MCF 10A (cell line): ENCODE measurements at places on chromosomes 3 and 15. TPM values are rescaled to one million over a fixed set of nuclear protein-coding genes. Genes with fewer than 3 reads are reported as not detected.

DNA sequence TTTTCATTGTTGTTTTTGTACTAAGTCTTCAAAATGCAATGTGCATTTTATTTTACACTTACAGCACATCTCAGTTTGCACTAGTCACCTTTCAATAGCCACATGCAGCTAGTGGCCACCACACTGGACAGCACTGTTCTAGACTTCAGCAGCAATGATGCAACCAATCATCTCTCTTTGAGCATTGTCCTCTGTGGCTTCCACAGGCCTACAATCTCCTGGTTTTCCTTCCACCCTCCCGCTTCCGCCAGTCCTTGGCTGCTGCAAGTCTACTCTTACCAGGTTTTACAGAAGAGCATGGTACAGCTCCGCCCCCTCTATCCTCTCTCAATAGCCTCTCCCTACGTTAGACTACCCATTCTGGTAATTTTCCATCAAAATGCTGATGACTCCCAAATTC lies 25.1 kb upstream of the FSIP1 start:
- H3K27ac ChIP-seq: no peak overlapping the region
- no peak for DNase-seq
- H3K4me1 ChIP-seq: peaks cover 15% of the 10 kb centered on the region

GRCh38 chr3:62149962-62150361 lies 223.4 kb downstream of the FEZF2 start:
- H3K27ac ChIP-seq: peak overlapping the region; percentile 95
- peaks cover 19% of the 10 kb centered on the region for H3K36me3 ChIP-seq
- H3K4me3 ChIP-seq: no peak overlapping the region
- no peaks in the 10 kb centered on the region for H3K27me3 ChIP-seq
- peaks cover 13% of the 10 kb centered on the region for H3K4me1 ChIP-seq

DNA sequence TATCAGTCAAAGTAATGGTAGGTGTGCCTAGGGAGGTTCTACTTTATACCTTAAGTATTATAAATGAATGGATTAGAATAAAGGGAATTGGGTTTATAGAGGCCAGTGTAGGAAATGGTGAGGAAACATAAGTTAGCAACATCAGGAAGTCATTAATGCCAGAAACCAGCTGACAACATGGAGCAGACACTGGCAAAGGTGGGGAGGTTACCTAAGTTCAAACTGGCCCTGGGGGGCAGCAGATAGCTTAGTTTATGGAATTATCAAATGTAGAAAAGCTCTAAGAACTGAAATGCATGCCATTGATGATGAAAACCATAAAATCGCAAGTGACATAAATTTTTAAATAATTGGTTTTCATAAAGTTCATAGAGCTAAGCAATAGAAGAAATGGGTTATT lies 498.6 kb downstream of the NAALADL2 start:
- no peaks in the 10 kb centered on the region for H3K4me1 ChIP-seq
- no peak for DNase-seq
- no peaks in the 10 kb centered on the region for H3K27me3 ChIP-seq
- no peaks in the 10 kb centered on the region for H3K36me3 ChIP-seq

DNA sequence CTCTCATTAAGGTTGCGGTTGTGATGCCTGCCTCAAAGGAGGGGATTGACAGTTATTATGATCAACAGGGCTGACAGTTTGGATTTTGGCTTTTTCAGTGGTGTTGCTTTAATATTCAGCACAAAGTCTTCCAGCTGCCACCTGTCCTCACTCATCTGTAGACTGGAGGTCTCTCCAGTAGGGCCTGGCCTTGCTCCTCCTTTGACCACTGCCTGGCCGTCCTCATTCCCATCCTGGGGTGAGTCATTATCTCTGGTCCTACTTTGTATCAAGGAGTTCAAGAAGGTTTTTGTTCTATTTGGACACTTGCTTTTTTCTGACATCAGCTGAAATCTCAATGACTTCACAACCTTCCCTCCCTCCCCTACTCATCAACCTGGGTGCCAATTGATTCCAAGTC lies 95.1 kb upstream of the ZPLD1 start:
- H3K4me3 ChIP-seq: no peak overlapping the region
- H3K27me3 ChIP-seq: no peaks in the 10 kb centered on the region
- H3K36me3 ChIP-seq: no peaks in the 10 kb centered on the region
- H3K27ac ChIP-seq: no peak overlapping the region
- no peak for DNase-seq

DNA sequence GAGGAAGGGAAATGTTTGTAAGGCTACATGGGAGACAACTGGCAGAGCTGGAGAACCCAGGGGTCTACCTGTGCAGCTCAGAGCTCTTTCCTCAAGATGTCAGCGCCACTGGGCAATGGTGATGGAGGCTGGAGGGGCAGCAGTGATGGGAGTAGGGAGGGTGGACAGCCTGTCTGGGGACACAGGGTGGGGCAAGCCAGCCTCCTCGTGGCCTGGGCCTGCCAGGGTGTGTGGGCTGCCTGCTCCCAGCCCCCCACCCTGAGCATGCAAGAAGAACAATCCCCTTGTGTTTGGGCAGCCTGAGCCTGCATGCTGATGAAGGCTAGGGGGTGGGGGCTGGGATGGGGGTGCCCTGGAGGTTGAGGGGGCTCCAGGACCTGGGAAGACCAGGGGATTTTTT lies 1.2 kb downstream of the PCBP4 start:
- peaks cover 10% of the 10 kb centered on the region for H3K4me1 ChIP-seq
- H3K36me3 ChIP-seq: peaks cover 7% of the 10 kb centered on the region
- H3K27ac ChIP-seq: peak overlapping the region; percentile 49
- H3K27me3 ChIP-seq: no peaks in the 10 kb centered on the region
- DNase-seq: no peak

DNA sequence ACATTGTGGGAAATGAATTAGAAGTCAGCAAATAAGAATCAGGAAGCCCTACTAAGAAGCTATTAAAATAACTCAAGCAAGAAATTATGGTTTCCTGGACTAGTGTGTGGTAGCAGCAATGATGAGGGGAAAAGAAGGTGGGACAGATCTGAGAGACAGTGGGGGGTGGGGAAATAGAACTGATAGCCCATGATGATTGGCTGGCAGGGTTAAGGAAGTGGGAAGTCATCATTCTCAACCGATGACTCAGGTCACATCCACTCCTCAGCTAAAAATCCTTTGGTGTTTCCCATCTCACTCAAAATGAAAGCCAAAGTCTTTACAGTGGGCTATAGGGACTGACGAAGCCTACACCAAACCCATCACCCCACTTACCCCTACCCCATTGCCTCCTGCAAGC lies 153.9 kb upstream of the ARHGEF26 start:
- no peak overlapping the region for H3K27ac ChIP-seq
- DNase-seq: no peak
- H3K4me1 ChIP-seq: no peaks in the 10 kb centered on the region
- H3K27me3 ChIP-seq: no peaks in the 10 kb centered on the region
- no peaks in the 10 kb centered on the region for H3K36me3 ChIP-seq

- H3K27ac ChIP-seq: no peak overlapping the region
- H3K4me3 ChIP-seq: no peak overlapping the region
- H3K27me3 ChIP-seq: no peaks in the 10 kb centered on the region
- DNase-seq: no peak
- peaks cover 20% of the 10 kb centered on the region for H3K4me1 ChIP-seq
These were observed 4.6 kb downstream of the TLE3 start for GRCh38 chr15:70093070-70093469.

- H3K4me3 ChIP-seq: no peak overlapping the region
- H3K4me1 ChIP-seq: peaks cover 14% of the 10 kb centered on the region
- H3K36me3 ChIP-seq: no peaks in the 10 kb centered on the region
- peaks cover 42% of the 10 kb centered on the region for H3K27me3 ChIP-seq
These were observed 871 bp downstream of the MAP1A start for GRCh38 chr15:43518197-43518761.

GRCh38 chr3:10574101-10574620 lies 68.8 kb upstream of the ATP2B2 start:
- no peak overlapping the region for H3K4me3 ChIP-seq
- no peaks in the 10 kb centered on the region for H3K4me1 ChIP-seq
- peaks cover 48% of the 10 kb centered on the region for H3K27me3 ChIP-seq
- no peak overlapping the region for H3K27ac ChIP-seq
- DNase-seq: no peak
- no peaks in the 10 kb centered on the region for H3K36me3 ChIP-seq

DNA sequence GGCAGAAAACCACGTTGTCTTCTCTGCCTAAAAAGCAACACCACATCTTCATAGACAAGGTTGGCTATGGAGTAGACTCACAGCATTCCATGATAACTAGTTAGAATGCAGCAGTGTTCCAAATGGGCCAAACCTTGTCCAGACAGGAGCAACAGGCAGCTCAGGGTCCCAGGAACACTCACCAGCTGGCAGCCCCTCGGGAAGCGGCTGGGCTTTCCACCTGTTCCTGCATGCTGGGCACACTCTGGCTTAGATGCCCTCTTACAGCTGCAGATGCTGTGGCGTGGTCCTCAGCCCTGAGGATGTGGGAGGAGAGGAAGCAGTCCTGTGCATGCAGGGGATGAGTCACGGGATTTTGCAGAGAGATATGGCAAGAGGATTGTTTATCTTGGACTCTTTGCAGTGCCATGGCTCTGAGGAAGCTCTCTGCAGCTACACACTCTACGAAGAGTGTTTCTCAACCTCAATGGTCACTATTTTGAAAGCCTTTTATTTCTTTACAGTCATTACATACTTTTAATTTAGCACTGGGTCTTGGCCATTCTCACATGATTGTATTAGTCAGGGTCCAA lies 11.3 kb downstream of the NRROS start:
- H3K27me3 ChIP-seq: no peaks in the 10 kb centered on the region
- H3K36me3 ChIP-seq: no peaks in the 10 kb centered on the region
- H3K4me1 ChIP-seq: peaks cover 27% of the 10 kb centered on the region
- DNase-seq: peak; percentile 97

GRCh38 chr3:52220380-52221026 lies 4.9 kb downstream of the TLR9 start:
- peak; percentile 82 for DNase-seq
- H3K4me1 ChIP-seq: peaks cover 15% of the 10 kb centered on the region
- H3K27ac ChIP-seq: no peak overlapping the region
- H3K4me3 ChIP-seq: no peak overlapping the region
- H3K36me3 ChIP-seq: peaks cover 10% of the 10 kb centered on the region
- H3K27me3 ChIP-seq: no peaks in the 10 kb centered on the region

CNTN3 gene
- 2.6 and 3.5 TPM in 2 replicates for total RNA-seq
